ENCODE measurements at places on chromosomes 3 and 15.

DNA sequence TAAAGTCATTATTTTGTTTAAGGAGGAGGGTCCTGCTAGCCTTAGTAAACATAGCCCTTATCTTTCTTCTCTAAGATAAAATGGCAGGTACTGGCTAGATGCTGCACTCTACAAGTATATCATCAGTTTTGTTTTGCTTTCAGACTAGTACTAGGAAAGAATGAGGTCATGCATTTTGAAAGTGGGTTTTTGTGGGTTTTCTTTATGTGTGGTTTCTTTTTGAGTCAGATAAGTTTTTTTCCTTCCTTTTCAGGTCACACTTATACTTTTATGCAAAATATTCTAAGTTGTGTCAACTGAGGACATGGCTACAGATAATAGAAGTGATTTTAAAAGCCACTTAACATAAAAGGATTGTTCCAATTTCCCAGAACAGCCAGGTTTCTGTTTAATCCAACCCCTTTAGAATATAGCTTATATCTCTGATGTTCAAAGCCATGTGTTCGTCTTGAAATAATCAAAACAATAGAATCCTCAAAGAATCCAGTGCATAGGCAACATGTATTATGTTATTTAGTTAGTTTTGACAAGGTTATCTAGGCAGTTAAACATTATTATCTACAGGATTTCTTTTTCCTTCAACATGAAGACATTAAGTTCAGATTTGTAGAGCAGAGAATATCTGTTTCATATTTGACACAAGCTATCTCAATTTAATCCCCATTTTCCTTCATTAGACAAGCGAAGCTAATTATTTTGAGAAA lies 406.2 kb downstream of the RBMS3 start:
- no peak for DNase-seq

DNA sequence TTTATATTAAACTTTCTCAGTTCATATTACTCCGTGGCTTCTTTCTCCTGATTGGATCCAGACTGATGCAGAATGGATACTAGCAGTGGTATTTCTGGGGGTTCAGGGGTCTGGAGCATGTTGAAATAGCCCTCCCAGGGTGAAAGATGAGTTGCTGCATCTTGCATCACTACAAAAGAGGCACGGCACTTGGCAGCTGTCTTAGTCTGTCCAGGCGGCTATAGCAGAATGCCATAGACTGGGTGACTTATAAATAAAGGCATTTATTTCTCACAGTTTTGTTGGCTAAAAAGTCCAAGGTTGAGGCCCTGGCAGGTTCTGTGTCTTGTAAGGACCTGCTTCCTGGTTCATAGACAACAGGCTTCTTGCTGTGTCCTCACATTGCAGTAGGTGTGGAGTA lies 660 bp upstream of the BCL2L10 start:
- no peak for DNase-seq

DNA sequence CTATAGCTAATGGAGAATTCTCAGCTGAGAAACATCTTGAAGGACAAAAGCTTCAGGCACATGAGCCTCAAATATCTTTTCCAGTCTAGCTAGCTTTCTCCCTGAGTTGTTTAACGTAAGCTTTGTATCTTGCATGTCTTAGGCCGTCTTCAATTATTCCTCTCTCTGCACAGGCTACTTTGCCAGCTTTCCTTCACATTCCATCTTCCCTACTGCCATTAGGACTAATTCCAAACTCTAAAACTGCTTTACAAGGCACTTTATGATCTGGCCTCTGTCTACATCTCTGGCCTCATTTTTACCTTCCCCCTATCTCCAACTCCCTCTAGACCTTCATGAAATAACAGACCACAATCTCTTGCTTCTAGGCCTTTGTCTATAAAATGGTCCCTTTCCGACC lies 171.4 kb downstream of the GREM1 start:
- no peak for DNase-seq

DNA sequence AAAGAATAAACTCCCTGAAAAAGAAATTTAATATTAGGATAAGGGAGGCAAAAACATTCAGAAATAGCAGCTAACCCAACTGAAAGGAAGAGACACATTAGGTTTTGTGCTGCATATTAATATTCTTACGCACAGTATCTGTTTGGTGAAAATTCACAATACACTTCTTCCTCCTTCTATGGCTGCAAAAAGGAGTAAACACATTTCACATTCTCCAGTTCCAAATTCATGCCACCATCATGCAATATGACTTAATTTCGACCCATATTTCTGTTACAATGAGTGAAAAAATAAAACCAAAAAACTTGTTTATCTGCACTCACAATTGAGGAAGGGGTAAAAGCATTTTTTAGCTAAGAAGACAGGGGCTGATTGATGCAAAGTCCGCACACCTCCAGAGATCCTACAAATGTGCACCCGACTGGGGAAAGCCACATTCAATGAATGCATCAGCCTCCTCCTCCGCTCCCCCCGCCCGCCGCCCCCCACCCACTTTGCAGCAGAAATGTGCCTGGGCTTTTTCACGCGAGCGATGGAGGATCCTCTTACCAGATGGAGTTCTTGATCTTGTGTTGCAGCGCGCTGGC lies 1.0 kb downstream of the RFX7 start:
- DNase-seq = no peak

DNA sequence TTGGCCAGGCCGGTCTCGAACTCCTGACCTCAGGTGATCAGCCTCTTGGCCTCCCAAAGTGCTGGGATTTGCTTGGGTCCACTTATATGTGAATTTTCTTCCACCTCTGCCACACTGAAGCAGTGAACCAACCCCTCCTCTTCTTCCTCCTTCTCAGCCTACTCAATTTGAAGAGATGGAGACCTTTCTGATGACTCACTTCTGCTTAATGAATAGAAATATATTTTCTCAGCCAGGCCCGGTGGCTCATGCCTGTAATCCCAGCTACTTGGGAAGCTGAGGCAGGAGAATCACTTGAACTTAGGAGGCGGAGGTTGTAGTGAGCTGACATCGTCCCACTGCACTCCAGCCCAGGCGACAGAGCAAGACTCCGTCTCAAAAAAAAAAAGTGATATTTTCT lies 46.8 kb upstream of the GATM start:
- DNase-seq = no peak

DNA sequence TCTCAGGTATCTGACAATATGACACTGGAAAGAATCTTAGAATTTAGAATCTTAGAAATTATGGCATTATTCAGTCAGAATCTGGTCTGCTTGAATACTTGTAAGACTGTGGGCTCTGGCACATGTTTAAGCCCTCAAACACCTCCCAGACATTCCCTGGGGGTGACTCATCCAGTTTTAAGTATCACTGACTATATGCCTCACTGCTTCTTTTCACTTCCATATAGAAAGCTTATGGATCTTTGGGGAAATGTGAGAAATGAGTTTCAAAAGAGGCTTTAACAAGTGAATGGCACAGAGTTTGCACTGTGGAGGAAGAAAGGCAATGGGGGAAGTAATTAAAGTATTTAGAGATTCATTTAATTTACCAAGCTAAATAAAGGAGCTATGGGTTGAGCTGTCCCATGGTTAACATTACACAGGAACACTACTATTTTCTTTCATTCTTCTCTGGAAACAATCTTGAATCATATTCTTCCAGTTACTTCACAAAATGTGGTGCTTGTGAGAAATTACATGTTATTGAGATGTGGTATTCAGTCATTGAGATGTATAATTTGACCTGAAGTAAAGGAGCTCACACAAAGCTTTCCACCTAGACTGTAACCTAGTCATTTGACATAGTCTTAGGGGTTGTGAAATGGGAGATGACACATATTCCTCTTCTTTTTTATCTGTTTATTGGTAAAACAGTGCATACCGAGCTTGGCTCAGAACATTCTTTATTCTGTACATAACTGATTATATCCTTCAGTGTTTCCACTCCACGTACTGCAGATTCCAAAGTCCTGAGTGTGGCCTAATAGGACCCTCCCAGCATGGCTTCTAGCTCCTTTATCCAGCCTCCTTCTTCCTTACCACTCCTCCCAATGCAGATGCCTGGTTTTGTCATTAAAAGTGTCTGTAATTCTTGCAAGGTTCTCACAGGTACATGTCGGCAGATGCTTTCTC lies 544.6 kb upstream of the NECTIN3 start:
- DNase-seq = no peak

DNA sequence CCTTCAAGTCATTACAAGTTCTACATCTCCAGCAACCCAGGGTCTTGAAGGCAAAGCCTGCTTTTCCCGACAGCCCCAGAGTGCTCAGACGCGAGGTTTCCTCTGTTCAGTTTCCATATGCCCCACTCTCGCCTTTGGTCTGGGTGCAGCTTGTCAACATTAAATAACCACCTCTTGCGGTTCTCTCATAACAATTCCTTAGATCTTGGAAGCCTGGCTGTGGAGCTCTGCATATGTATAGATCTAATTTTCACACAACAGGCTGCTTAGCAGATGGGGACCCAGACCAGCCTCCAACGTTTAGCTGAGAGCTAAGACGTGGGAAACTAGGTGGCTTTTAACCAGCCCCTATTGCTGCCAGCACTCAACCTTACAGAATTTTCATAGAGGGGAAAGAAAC lies 295.5 kb downstream of the RPLP1 start:
- DNase-seq = no peak

GRCh38 chr3:147420353-147421183 lies 11.4 kb downstream of the ZIC1 start:
- no peak for DNase-seq

- no peak for DNase-seq
Measured at GRCh38 chr3:43243590-43244587, 42.5 kb upstream of the SNRK start.

DNA sequence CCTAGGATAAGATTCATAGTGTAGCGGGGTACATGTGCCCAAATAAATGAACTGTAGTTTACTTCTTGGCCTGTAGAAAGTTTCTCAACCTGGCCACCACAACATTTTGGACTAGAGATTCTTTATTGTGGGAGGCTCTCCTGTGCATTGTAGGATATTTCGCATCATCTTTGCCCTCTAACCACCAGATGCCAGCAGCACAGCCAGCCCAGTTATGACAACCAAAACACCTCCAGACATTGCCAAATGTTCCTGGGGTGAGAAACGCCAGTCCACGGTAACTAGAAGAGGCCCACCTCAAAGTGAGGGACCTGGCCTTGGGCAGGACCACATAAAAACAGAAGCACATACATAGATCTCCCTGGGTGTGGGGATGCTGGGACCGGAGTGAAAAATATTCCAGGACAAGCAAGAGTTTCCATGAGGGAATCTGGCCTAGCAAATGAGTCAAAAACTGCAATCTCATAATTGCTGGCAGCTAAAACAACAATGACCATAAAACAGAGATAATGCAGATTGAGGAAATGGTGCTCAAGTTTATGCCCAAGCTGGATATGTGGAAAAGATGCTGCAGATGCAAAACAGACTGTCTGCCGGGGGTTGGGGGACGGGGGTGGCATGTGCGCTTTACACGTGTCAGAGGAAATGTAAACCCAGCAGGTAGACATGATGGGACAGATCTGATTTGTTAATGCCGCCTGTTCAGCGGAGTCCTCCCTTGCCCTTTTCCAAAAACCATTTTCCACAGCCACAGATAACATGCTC lies 39.7 kb downstream of the ARHGEF3 start:
- no peak for DNase-seq

GRCh38 chr15:67882487-67883233 lies 42.8 kb upstream of the RNU6-1 start:
- DNase-seq = no peak

DNA sequence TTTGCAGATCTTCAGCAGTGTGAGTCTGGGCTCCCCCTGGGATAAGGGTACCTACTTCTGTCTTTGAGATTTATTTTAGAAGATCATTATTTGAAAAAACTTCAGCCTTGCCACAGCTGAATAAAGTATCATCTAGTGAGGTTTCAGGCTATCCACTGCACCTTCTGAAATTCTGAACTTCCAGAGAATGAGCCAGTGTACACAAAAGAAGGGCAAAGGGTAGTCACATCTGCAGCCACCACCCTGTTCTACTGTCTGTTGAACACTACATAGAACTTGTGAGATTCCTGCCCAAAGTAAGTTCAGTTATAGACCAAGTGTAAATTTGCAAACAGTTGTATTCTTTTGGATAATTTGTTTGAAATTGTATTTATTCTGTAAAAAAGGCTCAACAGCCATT lies 38.0 kb upstream of the PTPN23 start:
- no peak for DNase-seq

DNA sequence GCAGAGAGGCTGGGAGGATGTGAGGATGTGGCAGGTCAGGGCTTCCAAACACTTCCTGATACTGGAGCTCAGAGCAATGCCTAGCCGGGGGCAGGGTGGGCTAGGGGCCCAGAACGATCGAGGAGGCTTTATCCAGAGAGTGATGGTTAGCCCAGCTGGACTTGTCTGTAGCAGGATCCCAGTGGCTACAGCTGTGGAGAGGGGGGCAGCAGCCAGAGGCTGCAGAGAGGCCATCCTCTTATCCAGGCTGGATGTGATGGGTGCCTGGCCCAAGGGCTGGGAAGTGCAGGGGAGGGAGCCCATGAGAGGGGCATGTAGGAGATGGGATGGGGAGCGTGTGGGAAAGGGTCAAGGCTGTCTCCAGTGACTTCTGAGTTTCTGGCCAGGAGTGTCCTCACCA lies 4.6 kb downstream of the PARP3 start:
- no peak for DNase-seq

DNA sequence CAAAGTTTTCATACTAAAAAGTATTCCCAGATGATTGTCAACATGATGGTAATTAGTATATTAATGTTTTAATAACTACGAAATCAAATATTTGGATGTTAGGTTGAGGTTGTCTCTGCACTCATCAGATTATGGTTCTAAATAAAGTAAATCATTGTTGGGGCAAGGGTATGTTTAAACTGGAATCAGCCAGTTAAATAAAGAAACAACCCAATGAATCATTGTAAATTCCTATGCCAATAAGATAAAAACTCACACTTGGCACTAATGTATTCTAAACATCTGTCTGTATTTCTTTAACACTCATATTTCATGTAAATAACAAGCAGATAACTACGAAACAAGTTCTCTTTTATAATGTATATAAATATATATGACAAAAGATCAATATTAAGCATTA lies 92.7 kb downstream of the PEAK1 start:
- DNase-seq = no peak

- no peak for DNase-seq
Measured at GRCh38 chr3:42381551-42382082, 28.8 kb downstream of the LYZL4 start.

DNA sequence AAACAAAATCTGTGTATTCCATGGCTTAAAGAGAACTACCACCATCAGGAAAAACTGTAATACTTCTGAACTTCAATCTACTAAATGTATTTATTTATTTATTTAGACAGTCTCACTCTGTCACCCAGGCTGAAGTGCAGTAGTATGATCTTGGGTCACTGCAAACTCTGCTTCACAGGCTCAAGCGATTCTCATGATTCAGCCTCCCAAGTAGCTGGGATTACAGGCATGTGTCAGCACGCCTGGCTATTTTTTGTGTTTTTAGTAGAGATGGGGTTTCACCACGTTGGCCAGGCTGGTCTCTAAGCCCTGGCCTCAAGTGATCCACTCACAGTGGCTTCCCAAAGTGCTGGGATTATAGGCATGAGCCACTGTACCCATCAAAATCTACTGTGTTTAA lies 202.3 kb upstream of the POU1F1 start:
- DNase-seq = no peak
